A673 (cell line): ENCODE measurements at places on chromosomes 7 and 10. TPM values are rescaled to one million over a fixed set of nuclear protein-coding genes. Genes with fewer than 3 reads are reported as not detected.

ZNF862 gene
- 5.7 and 8.3 TPM in 2 replicates for total RNA-seq

TSPAN15 gene
- 2.1 and 2.5 TPM in 2 replicates for total RNA-seq

HK1 gene
- total RNA-seq, result 106 and 107 TPM in 2 replicates

HTR7 gene
- not detected in 2 replicates for total RNA-seq

SAMD9 gene
- 1.7 and 1.9 TPM in 2 replicates for total RNA-seq

LOXL4 gene
- total RNA-seq, result 0.11 TPM in 1 of 2 replicates, not detected in the other

GRCh38 chr7:46539892-46540483 is 618.9 kb upstream of the IGFBP3 start:
- DNase-seq, result no peak

GRCh38 chr10:93598157-93598556 is 2.9 kb downstream of the RBP4 start:
- DNase-seq, result no peak

- peak; percentile 99 for DNase-seq
Observed at GRCh38 chr10:104268713-104269645, at the start of gene GSTO2. Gene GSTO2, plus strand, starts transcription at chr10:104269184. Its CDS starts 5,732 bp downstream, at chr10:104274916.

DNA sequence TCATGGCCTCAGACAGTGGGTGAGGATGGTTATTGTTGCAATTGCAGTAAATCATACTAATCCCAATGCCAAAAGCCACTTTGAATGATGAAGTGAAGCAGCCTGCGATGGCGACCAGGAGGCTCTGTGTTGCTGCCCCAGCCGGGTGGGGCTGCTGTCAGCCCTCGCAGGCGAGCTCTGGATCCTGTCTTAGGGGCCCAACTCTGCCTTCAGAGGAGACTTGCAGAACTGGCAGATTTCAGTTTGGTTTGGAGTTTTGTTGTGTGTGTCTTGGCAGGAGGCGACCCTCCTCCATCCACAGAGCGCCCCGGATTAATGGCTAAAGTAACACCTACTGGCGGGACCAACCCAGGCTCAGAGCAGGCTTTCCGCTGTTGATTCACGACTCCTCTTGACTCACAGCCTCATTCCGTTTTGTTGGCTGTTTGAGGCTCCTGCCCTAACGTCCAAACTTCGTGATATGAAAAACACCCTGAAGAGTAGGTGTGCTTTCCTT is 67.9 kb upstream of the BMPER start:
- DNase-seq, result no peak

DNA sequence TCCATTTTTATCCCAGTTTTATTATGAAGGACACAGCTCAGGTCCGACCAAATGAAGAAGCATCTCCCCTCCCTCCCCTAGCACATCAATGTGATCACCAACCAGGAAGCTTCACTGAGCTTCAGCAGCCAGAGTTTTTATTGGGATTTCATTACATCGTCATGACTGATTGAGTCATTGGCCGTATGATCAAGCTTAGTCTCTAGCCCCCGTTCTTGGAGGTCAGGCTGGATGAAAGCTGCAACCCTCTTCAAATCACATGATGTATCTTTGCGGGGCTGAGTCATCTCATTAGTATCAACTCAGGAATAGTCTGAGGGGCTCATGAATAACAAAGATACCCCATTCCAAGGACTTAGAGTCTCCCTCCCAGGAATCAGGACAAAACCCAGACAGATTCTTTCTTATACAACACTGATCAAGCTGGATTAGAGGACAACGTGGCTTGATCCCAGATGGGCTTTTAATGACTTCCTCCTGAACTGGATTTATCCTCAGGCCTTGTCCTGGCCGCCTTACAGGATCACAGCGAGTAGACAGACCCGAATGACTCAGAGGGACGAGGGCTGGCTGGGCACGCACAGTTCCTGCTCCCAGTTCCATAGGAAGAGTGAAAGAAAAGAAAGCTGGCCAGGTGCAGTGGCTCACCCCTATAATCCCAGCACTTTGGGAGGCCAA is 14.5 kb downstream of the LIMK1 start:
- DNase-seq, result no peak

DNA sequence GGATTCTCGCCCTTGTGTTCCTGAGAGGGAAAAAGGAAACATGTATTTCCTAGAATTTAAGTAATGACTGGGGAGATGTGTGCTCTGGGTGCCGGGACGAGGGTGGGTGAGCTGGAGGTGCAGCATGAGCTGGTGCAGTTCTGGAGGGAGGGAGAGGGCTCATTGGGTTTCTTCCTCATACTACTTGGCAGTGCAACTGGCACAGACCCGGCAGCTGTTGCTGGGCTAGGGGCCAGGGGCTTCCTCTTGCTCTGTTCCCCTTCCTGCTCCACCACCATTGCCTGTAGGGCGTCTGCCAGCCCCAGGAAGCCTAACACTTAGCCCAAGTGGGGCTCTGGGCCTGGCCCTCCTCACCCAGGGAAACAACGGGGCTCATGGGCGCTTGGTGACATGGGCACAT is 5.9 kb downstream of the RET start:
- DNase-seq, result no peak

- no peak for DNase-seq
Observed at GRCh38 chr7:30133736-30134610, 813 bp upstream of the MTURN start.

- no peak for DNase-seq
Observed at GRCh38 chr10:102195296-102195870, 30.7 kb upstream of the ELOVL3 start.

DNA sequence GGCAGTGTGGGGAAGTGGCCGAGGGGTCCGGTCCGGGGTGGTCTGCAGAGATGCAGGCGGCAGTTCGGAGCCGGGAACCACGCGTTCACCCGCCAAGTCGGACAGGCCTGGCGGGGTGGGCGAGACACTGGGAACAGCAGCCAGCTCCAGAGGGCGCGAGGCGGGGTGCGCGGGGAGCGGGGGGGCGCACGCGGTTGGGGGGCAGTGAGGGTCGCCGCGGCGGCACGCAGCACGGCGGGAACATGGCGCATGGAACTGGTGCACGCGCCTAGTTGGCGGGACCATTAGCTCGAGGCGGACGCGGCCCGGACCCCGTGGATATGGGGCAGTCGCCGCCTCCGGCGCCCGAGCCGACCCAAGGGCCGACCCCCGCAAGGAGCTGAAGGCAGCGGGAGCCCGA is 635.9 kb downstream of the ZNF37A start:
- DNase-seq, result no peak

DNA sequence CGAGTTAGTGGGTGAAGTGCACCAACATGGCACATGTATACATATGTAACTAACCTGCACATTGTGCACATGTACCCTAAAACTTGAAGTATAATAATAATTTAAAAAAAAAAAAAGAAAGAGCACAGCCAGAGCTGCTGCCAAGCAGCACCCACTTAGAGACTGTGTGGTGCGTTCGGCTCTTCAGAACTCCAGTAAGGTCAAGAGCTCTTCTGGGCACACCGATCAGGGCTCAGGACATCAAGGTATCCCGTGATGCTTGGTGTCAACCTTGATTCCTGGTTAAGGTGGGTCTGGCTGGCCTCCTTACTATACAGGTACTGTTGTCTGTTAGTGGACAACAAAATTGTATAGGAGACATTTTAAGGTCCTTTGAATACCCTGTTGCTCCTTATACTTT is 385.7 kb upstream of the AKR1E2 start:
- no peak for DNase-seq

GRCh38 chr7:17506596-17506995 is 208.1 kb downstream of the AHR start:
- no peak for DNase-seq

DNA sequence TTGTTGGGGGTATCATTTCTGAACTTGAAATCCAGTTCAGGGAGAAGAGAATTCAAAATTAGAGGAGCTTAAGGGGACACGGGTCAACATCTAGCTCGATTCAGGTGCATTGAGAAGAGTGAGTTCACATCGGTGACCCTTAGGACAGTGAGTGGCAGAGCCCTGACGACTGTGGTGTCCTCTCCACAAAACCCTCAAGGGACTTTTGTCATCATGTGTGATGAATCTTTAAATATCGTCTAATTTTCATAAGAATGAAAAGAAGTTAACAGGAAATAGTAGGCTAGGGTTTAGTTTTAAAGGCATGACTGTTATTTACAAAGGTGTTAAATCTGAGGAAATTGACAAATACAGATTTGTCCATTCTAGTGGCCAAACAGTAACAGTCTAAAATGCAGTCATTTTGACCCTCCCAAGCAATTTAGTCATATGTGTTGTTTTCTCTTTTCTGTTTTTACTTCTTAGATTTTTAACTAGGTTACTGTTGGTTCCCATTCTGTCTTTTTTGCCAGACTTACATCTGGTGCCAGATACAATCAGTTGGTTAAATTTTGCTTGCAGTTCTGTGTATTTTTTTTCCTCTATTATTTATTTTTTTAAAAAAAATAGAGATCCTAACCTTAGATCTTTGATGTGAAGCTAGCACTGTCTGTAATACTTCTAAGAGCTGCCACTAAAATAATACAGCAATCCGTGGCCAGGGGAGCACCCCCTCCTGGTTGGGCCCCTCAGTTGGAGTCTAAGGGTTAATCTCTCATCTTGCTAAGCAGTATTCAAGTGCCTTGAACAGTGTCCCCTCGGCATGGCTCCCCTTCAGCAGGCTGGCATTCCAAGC is 34.9 kb upstream of the SH2B2 start:
- no peak for DNase-seq

DNA sequence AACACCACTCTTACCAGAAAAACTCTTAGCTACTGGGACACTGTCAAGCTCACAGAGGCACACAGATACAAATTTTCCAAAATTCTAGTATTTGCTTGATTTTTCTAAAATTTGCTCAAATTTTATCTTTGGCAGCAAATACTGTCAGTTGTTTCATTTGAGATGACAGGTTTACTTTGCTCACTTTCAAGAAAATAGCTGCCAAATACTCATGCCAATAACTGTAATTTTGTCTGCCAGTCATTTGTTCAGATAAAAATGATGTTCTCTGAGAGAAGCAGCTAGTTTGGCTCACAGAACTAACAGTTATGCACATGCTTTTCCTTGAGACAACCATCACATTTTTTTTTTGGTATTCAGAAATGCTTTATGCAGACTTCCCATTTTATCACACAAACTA is 82.8 kb downstream of the LRRC18 start:
- no peak for DNase-seq

DNA sequence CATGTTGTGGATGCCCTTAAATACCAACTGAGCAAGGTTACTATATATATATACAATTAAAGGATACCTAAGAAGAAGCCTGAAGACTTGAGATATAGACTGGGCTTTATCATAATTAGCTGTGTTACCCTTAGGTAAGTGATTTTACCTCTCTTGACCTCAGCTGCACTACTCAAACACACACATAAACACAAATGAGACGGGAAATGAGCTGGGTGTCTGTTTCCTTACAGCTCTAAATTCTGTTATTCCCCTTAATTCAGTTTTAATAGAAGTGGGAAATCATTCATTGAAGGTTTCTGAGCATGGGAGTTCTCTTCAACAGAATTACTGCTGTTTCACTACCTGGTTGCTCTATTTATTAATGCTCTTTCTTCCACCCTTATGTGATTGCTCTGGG is 60.7 kb downstream of the GBF1 start:
- no peak for DNase-seq

GRCh38 chr10:114397651-114398145 is 6.6 kb downstream of the AFAP1L2 start:
- DNase-seq, result no peak

DNA sequence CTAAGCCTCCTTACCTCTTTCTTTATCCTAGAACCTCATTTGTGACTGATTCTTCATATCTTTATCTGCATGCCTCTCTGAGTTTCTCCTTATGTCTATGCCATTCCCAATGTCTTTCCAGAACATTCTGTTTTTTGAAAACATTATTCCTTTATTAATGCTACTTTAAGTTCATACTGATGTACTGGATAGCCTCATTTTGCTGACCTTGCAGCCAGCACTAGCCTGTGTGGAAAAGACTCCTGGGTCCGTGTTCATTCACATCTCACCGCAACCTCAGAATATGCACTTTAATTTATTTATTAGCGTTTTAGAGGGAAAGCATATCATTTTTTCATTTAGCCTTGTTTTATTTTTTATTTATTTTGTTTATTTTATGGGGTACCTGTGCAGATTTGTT is 208.1 kb upstream of the NPVF start:
- no peak for DNase-seq

DNA sequence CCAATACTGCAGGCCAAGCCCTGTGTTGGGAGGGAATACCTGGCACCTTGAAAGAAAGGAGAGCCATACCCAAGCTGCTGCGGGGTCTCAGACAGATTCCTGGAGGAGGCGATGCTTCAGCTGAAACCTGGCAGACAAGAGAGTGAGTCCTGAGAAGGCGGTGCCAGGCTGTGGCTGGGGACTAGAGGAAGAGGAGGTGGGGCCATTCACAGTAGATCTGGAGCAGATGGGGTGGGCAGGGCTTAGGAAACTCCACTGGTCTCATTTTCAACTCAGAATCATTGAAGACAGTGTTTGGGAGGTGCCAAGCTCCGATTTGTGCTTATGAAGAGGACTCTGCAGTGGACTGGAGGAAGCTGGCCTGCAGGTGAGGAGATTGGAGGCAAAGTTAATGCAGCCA is 236.3 kb upstream of the MKI67 start:
- no peak for DNase-seq

- no peak for DNase-seq
Observed at GRCh38 chr10:13483073-13483472, 45.7 kb downstream of the BEND7 start.
